ENCODE measurements at places on chromosomes 2 and 18.

DNA sequence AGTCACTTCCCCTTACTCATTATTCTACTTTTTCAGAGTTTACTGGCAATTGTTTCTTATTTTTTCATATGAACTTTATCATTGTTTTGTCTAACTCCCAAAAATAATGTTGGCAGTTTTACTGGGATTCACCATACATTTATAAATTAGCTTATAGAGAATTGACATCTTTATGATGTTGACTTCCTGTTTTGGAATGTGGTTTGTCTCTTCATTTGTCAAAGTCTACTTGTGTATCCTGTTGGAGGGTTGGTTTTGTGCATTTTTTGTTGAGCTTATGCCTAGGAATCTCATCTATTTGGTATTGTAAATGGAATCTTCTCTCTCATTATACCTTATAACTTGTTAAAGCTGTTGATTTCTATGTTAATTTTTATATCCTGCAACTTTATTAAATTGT is 16.4 kb downstream of the EPC2 start:
- DNase-seq, result no peak

GRCh38 chr2:55616551-55617174 is 759 bp downstream of the PPP4R3B start:
- no peak for DNase-seq

GRCh38 chr2:148298196-148298595 is 277.3 kb downstream of the MBD5 start:
- DNase-seq, result no peak

DNA sequence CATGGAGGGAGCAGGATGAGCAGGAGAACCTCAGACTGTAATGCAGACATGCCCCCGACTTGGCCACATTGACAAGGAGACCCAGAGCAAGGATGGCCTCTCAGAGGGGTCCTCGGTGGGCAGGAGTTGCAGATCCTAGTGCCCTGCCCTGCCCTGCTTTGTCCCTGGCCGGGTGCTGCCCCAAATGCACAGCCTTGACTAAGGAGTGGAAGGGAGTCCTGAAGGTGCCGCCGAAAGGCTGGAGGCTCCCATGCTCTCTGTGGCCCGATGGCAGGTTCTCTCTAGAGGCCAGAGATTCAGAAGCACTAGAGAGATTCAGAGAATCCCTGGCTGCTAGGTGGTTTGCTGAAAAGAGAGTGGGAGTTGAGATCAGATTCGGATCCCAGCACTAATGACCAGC is 64.4 kb downstream of the MARCO start:
- no peak for DNase-seq

GRCh38 chr2:230627806-230628724 is 84.6 kb upstream of the CAB39 start:
- DNase-seq, result no peak

DNA sequence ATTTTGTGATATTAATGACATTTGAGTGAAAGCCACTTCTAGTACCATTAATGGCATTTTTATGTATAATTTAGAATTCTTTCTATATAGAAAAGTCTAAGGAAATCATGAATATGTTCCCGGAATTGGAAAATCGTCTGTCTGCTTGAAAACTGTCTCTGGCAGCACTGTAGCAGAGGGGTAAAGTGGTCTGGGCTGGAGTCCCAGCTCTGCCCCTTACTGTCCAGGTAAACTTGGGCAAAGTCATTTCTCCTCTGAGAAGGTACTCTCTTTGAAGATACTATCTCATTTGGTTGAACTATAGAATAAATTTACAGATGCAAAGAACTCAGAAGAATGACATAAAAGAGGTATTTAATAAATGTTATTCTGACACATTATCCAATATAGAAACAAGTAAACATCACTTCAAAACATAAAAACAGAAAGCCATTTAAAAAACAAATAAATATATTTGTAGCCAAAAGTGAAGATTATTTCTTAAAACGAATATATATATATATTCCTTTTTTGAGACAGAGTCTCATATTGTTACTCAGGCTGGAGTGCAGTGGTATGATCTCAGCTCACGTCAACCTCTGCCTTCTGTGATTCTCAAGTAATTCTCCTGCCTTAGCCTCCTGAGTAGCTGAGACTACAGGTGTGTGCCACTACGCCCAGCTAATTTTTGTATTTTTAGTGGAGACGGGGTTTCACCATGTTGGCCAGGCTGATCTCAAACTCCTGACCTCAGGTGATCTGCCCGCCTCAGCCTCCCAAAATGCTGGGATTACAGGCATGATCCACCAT is 149.8 kb upstream of the ITGA4 start:
- DNase-seq, result no peak

DNA sequence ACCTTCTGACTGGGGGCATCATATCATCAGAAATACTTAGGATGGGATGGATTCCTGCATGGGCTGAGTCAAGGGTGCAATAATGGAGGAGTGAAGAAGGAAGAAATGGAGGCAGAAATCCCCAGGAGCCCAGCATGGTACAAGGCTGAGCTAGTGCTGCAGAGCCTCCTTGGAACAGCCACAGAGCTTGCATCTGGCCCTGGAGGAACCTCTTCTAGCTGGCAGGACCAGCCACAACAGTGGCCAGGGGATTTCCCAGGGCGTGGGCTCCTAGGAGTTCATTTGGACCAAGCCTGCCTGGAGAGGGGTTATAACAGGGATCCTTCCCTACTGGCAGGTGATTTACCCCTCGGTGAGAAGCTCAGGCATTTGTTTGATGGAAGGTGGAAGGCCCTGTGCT is 4.7 kb upstream of the IL37 start:
- no peak for DNase-seq

DNA sequence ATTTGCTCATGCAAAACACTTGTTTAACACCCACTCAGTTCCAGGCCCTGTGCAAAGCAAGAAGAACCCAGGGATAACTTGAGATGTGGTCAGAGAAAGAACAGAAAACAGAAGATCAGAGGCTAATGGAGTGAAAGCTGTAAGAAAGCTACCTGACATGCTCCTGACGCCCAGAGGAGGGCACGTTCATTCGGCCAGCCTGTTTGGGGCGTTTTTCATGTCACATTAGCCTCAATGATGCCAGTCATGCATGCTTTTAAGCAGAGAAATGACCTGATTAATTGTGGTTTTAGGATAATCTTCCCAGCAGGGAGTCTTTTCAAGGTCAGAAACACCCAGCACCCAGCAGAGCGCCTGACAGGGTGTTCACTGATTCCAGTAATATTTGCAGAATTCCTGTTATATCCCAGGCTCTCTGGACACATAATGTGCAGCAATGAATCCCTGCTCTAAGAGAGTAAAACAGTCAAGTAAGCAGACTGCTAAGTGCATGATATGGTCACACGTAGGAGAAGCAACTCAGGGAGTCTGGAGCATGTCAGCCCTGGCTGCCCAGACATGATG is 320.0 kb downstream of the LRATD1 start:
- no peak for DNase-seq

- DNase-seq, result no peak
Measured at GRCh38 chr2:175518206-175518605, 336.7 kb upstream of the ATP5MC3 start.

DNA sequence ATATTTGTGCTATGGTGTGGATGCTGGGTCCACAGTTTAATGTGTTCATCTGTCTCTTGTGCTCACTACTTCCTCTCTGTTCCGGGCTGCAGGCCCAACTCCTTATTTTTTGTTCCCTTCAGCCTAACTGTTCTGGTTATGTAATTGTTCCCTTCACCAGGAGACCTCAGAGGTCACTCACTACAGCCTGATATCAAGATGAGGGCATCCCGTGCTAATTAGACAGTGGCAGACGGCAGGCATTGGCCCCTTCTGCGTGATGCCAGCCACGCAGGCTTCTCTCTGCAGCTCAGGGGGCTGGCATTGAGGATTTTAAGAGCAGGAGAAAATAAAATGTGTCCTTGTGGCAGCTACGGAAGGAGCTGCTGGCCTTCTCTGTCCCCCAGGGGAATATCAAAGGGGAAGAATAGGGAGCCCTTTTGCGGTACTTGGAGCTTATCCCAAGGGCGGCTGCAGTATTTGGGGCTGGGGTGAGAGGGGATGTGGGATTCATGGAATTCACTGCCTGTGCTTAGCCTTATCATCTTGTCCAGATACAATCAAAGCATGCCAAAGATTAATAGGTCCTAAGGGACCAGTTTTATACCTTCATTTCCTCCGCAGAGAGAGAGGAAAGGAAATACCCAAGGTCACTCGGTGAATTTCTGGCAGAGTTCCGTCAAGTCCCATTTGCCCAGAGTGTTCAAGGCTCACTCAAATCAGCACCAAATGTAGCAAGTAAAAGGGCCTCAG is 53.3 kb upstream of the TRIB2 start:
- DNase-seq, result no peak

DNA sequence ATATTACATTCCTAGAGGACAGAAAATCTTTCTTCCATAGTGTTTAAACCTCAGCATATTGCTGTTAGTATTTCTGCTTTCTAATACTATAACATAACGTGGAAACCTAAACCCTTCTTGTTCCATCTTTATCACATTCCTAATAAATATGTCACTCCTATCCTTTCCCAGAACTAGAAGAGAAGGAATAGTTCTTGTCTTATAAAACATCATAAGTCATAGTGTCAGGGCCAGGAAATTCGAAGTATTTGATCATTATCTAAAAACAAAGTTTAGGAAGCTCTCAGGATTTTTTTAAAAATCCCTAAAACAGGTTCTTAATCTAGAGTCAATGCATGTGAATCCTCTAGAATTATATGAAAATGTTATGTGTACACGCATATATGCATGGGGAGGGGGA is 2.0 kb downstream of the NHEJ1 start:
- no peak for DNase-seq

DNA sequence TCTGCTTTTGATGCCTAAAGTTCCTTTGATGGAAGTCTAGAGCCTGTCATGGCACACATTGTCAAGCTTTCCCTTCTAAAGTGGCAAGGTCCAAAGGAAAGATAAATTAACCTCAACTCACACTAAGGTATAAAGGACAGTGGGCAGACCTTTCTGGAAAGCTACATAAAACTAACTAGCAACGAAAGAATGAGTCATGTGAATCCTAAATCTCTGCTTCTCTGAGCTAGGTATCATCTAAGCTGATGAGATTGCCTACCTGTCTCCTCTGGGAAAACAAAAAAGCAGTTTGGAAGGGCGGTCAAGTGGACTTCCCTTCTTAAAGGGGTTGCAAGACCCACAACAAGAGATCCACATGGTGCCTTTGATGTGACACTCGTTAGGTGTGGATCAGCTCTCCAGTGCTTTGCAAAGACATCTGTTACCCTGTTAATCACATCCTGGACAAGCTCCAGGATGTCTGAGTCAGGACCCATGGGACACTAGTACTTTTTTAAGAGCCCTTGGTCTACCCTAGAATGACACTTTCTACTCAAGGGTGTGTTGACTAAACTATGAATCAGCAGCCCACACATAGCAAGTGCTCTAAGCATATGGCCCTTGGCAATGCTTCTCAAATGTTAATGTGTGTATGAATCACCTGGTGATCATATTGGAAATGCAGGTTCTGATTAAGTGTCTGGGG is 173.5 kb downstream of the ALK start:
- peak; percentile 100 for DNase-seq

DNA sequence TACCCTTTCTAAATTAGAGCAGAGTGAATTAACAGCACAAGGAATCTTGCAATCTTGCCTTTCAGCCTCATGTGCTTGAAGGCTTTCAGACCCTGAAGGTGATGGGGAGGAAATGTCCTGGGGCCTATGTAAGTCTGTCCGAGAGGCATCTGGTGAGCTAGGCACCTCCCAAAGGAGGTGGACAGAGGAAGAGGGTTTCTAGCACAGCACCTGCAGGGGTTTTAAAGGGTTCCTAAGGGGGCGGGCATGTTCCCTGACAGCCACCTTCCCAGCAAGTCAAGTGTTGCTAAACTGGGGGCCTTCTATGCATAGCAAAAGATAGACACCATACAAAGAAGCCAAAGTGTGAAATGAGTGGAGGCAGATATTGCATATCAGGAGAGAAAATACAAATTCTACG is 88.5 kb downstream of the CDH2 start:
- no peak for DNase-seq

DNA sequence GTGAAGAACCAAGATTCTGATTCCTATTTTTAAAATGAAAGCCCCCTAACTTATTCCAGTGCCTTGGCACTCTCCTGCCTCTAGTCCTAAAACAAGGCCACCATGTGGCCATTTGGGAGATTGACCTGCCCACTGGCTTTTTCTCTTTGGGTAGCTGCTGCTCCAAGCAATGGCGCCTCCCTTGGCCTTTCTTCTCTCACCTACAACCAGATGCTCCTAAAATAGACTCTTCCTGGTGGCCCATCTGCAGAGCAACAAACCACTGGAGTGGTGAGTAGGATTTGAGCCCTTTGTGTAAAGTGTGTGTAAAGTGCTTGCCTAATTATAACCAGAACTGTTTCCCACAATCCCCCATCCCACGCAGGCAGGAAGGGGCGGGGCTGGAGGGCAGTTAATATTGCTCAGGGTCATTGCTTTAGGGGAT is 114.2 kb downstream of the FHOD3 start:
- DNase-seq, result no peak

DNA sequence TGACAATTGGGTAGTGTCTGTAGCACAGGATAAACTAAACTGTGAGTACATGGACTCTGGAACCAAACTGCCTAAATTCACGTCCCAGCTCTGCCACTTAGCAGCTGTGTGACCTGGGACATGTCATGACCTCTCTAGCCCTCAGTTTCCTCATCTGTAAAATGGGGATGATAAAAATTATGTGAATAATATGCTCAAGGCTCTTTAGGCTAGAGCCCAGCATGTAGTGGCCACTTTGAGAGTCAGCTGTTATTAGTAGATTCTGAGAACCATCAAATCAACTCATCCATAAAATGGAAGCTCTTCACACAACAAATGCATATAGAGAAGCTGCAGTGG is 87.7 kb downstream of the INPP5D start:
- no peak for DNase-seq

- DNase-seq, result no peak
Measured at GRCh38 chr2:12057436-12058166, 311.2 kb downstream of the LPIN1 start.

DNA sequence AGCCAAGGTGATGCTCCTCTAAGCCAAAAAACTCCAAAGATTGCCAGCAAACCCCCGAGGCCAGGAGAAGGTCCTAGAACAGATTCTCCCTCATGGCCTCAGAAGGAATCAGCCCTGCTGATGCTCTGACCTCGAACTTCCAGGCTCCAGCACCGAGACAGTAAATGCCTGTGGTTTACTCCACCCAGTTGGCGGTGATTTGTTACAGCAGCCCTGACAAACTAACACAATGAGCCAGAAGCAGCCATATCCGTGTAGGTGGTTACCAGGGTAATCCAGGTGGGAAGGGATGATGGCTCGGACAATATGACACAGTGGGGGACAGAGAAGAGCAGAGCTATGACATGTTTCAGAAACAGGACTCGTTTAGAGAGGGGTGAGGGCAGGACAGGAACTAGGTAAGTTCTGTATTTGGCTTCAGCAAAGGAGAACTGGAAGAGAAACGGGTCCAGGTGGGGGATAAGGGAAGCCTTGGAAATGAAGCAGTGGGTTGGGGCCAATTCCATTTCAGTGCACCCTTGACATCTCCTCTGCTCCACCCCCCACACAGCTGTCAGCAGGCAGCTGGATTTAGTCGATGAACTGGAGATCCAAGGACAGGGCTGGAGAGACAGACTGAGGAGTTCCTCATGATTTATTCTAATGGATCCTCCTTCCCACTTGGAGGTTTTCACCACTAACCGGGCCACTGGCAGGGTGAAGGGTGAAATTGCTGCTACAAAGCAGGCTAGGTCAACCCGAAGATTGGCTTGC is 179.7 kb upstream of the SH3BP4 start:
- no peak for DNase-seq

Data from keratinocyte (primary cell).